ENCODE measurements at places on chromosomes 4 and X.

DNA sequence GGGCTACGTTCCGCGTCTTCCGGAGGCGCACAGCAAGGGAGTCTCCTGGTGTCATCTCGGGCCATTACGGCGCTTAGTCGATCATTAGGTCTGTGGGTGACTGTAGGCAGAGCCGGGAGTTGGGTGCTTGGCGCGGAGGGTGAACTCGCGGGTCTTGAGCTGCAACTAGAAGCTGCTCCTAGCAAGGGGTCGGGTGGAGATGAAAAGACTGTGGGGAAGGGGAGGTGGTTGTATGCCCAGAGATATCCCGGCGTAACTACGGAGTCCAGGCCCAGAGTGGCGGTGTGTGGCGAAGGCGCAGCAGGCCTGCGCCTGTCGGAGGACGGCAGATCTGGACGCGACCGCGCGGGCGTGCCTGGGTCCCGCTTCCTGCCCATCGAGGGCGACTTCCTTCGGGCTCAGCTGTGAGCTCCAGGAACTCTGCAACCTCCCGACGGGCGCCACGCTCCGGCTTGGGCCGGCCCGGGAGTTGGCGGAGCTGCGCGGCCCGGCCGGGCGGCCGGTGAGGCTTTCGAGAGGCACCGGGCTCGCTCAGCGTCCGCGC is 2.7 kb upstream of the NKX3-2 start:
- DNase-seq: no peak

- DNase-seq: no peak
Measured at GRCh38 chr4:78311306-78311705, 240.3 kb upstream of the ANXA3 start.

DNA sequence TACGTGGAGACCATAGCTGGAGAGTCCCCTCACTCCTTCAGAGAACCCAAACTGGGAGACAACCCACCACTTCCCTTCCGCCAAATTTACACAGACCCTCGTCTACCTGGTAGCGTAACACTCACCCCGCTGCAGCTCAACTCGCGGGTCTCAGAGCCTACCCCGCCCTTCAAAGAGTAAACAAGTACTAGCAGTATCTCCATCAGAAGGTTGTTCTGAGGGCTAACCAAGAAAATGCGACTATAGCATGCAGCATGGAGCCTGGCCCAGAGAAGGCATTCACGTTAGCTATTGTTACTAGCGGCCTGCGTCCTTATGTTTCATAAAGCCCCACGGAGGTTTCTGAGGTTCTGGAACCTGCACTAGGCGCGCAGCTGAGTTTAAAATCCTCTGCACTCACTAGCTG is 531 bp upstream of the MANBA start:
- no peak for DNase-seq

DNA sequence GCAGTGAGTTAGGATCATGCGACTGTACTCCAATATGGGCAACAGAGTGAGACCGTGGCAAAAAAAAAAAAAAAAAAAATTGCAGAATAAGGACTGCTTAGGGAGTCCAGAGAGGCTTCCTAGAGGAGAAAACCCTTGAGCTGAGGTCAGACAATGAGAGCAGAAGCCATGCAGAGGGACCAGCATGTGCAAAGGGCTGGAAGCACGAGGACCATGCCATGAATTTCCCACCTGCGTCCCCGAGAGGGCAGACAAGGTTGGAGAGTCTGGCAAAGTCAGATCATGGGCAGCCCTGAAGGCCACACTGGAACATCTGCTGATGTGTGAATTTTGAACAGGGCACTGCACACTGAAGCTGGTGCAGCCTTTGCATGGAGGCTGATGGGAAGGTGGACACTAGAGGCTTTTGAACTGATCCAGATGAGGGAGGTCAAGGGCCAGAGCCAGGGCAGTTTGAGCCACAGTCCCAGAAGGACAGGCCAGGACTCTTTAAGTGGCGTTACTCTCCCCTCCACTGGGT is 6.5 kb upstream of the JAKMIP1 start:
- no peak for DNase-seq

- no peak for DNase-seq
Measured at GRCh38 chr4:166662266-166662843, 571.9 kb downstream of the SPOCK3 start.

DNA sequence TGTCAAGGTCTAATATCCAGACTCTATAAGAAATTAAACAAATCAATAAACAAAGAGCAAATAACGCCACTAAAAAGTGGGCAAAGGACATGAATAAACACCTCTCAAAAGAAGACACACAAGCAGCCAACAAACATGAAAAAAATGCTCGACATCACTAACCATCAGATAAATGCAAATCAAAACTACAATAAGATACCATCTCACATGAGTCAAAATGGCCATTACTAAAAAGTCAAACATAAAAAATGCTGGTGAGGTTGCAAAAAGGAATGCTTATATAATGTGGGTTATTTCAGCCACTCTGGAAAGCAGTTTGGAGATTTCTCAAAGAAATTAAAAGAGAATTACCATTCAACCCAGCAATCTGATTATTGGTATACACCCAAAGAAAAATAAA is 481.1 kb downstream of the STPG2 start:
- no peak for DNase-seq

DNA sequence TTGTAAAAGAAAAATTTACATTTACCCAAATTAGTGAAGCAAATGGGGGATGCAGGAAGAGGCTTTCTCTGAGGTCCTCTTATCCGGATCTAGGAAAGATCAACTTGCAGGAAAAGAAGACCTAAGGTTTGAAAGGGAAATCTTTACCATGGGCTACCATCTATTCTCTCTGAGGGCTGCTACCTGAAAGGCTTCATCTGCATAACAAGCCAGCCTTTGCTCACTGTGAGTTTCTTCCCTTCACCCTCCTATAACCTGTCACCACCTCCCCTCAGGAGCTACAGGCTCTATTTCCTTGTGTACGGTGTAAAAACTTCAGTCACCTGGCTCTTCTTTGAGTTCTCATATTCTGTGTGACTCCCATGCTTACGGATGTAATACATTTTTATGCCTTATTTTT is 118.6 kb upstream of the BEND4 start:
- no peak for DNase-seq

DNA sequence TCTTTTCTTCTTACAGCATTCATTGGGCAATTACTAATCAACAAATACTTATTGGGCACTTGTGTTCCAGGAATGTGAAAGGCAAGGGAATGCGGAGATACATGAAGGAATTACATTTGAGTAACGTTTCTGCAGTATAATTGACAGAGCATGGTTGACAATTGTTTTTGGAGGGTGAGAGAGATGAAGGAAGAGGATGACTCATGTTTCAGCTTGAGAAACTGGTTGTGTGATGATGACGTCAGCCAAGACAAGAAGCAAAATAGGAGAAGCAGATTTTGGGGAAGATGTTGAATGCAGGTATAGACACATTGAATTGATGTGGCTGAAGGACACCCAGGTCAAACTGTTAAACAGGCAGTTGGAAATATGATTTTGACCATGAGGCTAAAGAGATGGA is 8.0 kb upstream of the CPEB2 start:
- no peak for DNase-seq

DNA sequence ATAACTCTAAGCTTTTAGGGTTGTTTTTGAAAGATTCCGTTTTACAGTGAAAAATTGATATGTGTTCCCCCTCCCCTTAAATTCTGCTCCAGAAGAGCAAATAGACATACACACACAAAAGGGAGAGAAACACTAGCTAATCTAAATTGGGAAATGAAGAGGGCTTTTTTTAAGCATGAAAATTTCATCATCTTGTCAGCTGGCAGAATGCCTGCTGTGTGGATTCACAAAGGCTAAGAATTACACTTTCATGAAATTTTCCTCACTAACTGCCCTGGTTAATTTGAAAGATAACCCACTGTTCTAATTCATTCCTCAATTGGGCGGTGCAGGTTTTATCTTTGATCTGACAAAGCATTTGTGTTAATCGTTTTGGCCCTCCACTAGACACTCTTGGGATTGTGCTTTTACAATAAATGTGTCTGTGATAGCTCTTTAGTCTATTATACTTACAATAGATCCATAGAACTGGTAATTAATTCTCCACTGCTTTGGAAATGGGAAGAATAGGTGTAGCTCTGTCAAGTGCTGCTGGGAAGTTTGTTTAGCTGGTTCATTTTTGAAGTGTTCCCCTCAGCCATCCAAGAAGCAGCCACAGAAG is 152.9 kb downstream of the POLA1 start:
- no peak for DNase-seq

DNA sequence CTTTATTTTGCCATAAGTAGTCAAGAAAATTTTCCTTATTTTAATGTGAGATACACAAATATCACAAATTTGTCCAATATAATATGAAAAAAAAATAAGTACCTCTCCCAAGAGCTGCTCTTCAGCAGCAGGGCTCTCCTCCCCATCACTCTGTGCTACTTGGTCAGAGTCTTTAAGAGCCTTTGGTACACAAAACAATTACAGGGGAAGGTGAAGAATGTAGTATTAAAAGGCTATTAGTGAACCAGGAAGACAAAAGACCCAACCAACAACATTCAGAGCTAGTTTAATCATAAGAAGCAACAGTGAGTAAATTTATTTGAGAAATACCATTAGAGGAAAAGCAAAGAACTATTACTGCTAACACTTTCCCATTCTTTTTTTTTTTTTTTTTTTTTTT is 29.4 kb downstream of the SEC31A start:
- DNase-seq: no peak

DNA sequence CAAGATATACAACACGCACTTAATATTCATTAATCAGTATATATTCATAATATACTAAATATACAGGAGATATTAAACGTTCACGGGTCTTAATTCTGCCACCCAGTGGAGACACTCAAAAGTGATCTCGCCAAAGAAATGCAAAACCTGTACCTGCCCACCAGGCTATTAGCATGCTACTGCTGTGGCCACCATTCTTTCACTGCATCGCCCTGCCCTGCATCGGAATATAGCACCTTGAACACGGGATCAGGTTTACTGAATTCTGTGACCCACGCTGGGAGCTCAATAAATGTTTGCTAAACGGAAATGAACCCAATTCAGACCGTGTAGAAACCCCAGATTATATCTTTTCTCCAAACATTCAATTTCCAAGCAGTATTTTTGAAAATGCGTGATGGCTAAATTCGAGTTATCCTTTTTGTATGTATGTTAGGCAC is 840 bp upstream of the CLCN3 start:
- no peak for DNase-seq

- DNase-seq: no peak
Measured at GRCh38 chr4:90876296-90876695, 749.1 kb downstream of the CCSER1 start.

DNA sequence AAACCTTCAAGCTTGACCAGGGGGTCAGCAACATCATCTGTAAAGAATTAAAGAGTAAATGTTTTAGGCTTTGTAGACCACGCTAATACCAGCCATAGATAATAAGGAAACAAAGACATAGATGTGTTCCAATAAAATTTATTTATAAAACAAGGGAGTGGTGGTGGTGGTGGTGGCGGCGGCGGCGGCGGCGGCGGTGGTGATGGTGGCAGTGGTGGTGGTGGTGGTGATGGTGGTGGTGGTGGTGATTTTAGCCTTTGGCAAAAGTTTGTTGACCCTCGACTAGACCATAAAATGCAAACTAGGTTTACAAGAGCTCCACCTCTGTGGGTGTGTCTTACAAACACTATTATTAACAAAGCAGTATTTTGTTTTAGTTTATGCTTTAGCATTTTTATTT is 222.3 kb upstream of the SPOCK3 start:
- no peak for DNase-seq

DNA sequence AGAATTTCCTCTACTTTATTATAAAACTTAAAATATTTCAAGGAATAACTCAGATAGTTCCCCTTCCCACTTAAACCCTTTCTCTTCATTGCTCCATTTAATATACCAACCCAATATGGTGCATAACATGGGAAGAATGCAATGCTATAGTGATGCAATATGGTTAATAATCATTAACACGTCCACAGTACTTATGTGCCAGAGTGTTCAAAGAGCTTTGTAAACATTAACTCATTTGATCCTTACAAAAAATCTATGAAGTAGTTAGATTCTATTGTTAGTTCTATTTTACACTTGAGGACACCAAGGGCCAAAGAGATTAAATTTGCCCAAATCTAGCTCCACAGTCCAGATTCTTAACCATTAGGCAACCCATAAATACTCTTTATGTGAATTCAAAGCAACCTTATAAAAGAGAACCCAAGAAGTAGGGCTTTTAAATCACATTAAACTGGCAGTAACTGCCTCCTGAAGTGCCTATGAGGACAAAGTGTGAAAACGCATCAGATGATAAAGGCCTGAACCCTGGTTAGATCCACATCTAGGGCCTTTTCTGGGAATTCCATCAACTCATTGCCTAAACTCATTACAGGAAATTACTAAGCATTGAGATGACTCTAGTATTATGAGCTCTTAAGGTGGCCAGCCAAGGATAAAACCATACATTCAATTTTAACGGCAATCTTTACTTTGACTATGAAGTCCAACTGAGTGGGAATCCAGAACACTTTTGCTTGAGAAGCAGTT is 94.3 kb downstream of the AREG start:
- no peak for DNase-seq

DNA sequence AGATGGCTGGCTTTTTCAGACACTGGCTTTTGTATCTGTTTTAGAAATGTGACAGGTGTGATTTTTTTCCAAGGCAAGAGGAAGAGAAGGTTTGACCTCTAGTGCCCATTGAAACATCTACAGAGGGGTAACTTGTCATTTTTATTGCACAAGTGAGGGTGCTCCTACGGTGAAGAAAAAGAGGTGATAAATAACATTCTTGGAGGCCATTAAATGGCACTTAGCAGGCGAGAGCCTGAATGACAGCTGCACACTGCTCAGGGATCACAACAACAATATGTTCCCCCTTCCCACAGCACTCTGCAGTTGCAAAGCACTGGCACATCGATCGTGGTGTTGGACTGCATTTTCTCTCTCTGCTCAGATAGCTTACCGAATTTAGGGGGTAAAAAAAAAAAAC is 22.9 kb downstream of the FAM184B start:
- DNase-seq: no peak

DNA sequence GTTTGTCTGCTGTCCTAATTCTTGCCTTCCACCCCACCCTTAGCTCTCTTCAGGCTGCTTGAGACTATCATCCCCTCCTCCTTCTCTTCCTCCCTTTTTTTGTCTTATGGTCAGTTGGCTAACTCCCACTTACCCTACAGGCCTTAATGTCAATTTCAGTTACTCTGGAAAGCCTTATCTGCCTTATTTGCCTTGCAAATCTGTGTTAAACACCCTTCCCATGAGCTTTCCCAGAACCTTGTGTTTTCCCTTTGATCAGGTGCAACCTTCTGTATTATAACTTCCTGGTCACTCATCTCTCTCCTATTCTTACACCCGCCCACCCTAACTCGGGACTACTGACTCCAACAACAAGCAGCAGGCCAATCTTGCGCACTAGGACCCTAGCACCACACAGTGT is 74.8 kb downstream of the COX18 start:
- no peak for DNase-seq

GRCh38 chr4:72555377-72555831 is 13.6 kb downstream of the ADAMTS3 start:
- DNase-seq: no peak

DNA sequence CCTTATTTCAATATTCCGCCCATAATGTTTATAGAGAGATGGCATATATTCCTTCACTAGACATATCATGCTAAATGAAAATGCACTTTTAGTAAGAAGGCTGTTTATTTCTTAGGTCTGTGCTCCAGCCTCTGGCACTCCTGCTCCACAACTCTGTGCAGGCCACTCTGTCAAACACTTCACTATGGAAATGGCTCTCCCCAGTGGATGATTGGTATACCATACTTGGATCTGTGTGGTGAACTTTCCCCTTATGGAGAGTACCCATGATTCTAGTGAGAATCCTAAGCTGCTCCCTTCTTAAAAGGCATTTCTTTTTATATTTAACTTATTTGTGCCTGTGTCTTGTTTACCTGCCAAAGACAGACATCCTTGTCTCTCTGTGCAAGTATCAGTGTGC is 480.1 kb upstream of the GALNT7 start:
- no peak for DNase-seq

GRCh38 chr4:89100853-89101252 is 10.5 kb upstream of the TIGD2 start:
- no peak for DNase-seq
